ENCODE measurements at places on chromosomes 7 and 10. TPM values are rescaled to one million over a fixed set of nuclear protein-coding genes. Genes with fewer than 3 reads are reported as not detected.

CRCP gene
- 34.2 TPM for total RNA-seq

WNT16 gene
- total RNA-seq, result not detected

MMD2 gene
- total RNA-seq, result not detected

GNAI1 gene
- total RNA-seq, result 21.6 TPM

GIMAP7 gene
- not detected for total RNA-seq

ARHGEF5 gene
- total RNA-seq, result 22.6 TPM

CDHR1 gene
- total RNA-seq, result 4.3 TPM

PGAM2 gene
- total RNA-seq, result not detected

PON1 gene
- total RNA-seq, result not detected

PIK3CG gene
- total RNA-seq, result 0.50 TPM

- DNase-seq, result peak; percentile 71
These were observed 18.9 kb downstream of the NOD1 start for GRCh38 chr7:30459591-30460245.

DNA sequence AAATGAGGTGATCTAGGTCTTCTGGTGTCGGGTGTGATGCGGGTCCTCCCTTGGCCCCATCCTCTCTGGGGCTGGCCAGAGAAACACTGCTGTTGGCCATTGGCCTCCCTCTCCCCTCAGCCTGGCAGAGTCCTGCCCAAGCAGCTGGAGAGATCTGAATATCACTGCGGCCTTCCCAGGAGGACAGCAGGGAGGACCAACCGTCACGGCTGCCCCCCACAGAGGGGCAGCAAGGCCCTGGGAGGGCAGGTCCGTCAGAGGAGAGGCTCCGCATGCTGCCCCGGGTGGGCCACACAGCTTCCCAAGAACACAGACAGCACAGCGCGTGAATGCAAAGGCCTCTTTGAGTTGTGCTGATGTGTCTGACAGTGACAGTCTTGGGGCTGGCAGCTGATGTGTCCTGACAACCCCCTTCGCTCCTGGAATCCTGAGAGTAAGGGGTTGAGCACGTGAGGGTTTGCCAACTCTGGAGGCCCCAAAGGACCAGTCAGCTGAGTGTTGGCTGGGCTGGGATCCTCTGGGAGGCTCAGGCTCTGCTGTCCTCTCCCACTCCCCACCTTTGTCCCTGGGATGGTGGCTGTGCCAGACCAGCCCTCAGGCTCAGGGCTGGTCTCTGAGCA lies 132.5 kb upstream of the UNC5B start:
- DNase-seq, result no peak

GRCh38 chr10:119365773-119366599 lies 158.6 kb downstream of the GRK5 start:
- DNase-seq, result no peak

GRCh38 chr7:150962553-150963399 lies 15.3 kb downstream of the KCNH2 start:
- no peak for DNase-seq

DNA sequence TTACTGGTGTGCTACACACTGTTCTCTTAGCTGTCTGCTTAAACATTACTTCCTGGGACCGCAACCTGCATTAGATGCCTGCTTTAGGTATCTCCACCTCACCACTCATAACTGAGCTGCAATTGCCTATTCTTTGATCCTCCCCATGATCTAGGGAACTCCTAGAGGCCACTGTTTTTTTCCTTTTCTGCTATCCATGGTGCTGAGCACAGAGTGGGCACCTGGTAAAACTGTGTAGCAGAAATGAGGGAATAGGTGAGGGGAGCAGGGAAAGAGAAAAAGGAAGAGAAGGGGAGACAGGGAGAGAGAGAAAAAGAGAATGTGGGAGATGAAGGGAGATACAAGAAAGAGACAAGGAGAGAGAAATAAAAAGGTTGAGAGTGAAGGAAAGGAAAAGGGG lies 434.9 kb downstream of the ADRA2A start:
- DNase-seq, result no peak

- DNase-seq, result peak; percentile 51
These were observed 337.1 kb downstream of the RNLS start for GRCh38 chr10:88245974-88246511.

DNA sequence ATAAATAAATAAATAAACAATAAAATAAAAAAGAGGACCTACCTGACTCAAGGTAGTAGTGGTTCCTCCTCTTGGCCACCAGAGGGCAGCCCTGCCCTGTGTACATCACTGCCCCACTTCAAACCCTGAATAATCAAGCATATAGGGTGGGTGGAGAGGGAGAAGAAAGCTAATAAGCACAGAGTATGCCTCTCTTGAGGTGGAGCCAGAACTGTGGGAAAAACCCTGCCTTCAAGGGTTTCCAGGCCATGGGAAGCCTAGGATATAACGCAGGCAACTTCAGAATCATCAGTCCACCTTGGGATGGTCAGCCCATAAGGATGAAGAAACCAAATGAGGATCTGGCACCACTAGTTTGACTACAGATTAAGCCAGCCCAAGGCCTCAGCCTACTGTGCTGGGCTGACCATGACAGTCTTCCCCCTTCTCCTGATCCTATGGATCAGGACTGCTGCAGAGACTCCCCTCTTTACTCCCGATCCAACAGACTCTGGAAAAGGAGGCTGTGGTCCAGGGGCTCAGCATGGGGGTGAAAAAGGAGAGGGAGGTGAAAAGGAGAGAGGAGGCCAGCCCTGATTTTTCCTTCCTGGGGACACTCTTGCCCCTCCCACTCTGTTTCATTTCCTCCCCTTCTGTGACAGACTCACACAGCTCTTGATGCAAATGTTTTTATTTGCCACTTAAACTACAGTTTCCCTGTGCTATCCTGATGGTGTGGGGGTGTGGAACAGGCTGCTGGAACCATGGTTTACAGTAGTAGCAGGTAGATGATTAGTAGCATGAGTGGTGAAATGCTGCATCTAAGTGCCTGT lies 10.1 kb downstream of the AVPI1 start:
- DNase-seq, result no peak

- DNase-seq, result no peak
These were observed 17.4 kb downstream of the TRIM8 start for GRCh38 chr10:102661658-102662028.

DNA sequence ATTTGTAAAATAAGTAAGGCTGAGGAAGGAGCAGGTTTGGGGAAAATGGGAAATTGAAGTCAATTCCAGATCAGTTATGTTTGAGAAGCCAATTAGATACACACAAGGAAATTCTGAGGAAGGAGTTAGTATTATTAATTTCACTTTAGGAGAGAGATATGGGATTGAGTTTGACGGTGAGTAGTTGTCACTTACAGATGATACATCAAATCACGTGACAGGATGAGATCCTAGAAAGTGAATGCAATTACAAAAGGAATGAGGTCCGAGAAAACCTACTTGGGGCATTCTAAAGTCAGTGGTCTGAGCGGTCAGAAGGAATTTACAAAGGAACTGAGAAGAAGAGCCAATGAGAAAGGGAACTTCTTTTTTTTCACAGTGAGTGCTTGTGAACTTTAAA lies 364.3 kb upstream of the TMEM229A start:
- DNase-seq, result no peak

- DNase-seq, result no peak
These were observed 997 bp upstream of the LDB1 start for GRCh38 chr10:102120991-102121738.

- DNase-seq, result no peak
These were observed 14.1 kb downstream of the SH2B2 start for GRCh38 chr7:102300643-102301221.

- no peak for DNase-seq
These were observed 190.3 kb downstream of the GALNT17 start for GRCh38 chr7:71322201-71322600.

DNA sequence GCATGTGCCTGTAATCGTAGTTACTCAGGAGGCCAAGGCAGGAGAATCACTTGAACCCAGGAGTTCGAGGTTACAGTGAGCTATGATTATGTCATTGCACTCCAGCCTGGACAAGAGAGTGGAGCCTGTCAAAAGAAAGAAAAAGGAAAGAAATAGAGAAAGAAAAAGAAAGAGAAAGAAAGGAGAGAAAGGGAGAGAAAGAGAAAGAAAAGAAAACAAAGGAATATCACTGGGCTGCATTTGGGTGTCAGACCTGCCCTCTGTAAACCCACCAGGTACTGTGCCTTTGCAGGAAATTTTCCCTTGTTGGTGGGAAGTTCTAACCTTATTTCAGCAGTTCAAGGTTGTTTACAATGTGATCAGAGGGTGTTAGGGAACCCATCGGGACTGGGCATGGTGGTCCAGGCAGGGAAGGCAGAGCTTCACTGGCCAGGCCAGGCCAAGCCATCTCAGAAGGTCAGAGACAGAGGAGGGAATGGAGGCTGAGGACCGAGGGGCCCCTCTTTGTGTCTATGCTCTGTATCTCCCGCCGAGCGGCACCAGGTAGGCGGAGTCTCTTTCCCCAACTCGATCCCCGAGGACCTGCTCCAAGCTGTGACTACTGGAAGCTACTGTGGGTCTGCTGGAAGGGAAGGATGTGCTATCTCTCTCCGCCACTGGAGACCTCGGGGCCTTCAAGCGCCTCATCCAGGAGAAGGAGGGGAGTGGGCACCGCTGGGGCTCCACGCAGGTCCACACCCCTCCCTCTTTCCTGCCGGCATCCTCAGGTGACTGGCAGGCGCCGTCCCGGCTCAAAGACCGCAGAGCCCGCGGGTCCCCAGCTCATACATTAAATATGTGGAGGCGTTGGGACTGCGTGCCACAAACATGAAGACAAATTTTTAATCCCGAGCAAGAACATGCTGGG lies 15.2 kb upstream of the KAZALD1 start:
- no peak for DNase-seq

- DNase-seq, result no peak
These were observed 70.1 kb upstream of the CABCOCO1 start for GRCh38 chr10:61592581-61592980.

DNA sequence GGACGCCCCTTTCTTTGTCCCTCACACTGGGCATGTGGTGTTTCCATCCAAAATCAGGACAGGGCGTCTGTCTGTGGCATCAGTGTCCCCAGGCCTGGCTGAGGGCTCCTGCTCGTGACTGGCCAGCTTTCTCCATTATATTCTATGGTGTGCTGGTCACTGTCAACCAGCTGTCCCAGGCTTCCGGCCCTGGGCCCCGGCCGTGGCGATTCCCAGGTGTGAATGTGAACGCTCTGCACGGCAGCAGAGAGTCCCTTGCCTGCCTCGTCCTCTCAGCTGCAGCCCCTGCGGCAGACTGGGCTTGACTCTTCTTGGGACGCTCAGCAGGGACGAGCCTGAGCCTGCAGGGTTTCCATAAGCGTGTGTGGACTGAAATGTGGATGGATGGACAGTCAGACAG lies 5.9 kb upstream of the UTF1 start:
- no peak for DNase-seq

GRCh38 chr10:9289811-9290210 lies 1235.3 kb downstream of the GATA3 start:
- DNase-seq, result no peak

DNA sequence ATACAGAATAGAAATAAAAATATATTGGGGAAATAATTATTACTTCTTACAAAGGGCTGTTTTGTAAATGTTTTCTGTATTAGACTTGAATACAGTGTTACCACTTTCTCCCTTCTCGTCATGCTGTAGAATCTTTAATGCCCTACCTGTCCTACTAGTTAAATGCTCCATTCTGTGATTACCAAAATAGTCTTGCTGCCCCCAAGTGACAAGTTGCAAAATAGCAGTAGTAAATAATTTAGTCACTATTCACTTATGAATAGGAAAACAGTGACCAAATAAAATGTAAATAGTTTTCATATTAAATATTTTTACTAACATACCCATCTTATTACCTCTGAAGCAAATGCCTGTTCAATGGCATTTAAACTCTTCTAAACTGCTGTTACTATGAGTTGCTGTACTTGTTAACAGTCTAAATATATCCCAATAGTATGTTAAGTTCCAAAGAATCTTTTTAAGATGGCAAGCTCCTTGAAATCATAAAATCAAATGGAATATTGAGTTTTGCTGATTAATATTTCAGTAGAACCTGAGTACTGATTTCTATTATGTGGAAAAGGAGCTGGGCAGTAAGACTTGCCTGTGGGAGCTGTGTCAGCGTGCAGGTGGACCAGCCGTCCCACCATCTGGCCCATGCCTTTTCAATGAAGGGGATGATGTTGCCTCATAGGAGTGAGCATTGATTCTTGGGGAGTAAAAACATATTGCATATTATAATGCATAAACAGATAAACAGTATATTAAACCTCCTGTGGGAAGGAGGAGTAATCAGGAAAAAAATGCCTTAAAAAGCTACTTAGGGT lies 18.1 kb upstream of the OIT3 start:
- DNase-seq, result no peak
